Fibroblast of villous mesenchyme (primary cell): ENCODE measurements at places on chromosomes 4 and X. TPM values are rescaled to one million over a fixed set of nuclear protein-coding genes. Genes with fewer than 3 reads are reported as not detected.

Gene GPRIN3
- 0.43 and 0.64 TPM in 2 replicates for total RNA-seq

Gene STARD8
- 0.97 and 2.6 TPM in 2 replicates for total RNA-seq

Gene FRAS1
- total RNA-seq = 0.97 and 1.3 TPM in 2 replicates

Gene IL1RAPL2
- 0.32 and 0.43 TPM in 2 replicates for total RNA-seq
